ENCODE measurements at places on chromosomes 1 and 21.

DNA sequence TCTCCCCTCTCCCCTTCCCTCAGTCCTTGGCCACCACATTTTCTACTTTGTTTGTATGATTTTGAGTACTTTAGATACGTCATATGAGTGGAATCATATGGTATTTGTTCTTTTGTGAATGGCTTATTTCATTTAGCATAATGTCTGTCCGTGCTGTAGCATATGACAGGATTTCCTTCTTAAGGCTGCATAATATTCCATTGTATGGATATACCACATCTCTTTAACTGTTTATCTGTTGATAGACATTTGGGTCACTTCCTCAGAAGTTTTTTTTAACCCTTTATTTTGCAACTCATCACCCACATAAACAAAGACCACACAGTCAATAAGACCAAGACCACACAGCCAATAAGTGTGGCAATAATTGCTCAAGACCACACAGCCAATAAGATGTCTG lies 24.9 kb downstream of the FAM163A start:
- no peak for DNase-seq

GRCh38 chr1:32020339-32020738 lies 6.7 kb downstream of the KHDRBS1 start:
- DNase-seq = no peak

- DNase-seq = no peak
Observed at GRCh38 chr1:235246022-235246948, 81.7 kb downstream of the ARID4B start.

DNA sequence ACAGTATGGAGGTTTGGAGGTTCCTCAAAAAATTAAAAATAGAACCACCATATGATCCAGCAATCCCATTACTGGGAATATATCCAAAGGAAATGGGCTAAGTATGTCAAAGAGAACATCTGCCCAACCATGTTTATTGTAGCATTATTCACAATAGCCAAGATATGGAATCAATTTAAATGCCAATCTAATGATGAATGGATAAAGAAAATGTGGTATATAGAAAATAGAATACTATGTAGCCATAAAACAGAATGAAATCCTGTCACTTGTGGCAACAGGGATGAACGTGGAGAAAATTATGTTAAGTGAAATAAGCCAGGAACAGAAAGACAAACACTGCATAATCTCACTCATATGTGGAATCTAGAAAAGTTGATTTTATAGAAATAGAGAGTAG lies 201.7 kb upstream of the AJAP1 start:
- no peak for DNase-seq

DNA sequence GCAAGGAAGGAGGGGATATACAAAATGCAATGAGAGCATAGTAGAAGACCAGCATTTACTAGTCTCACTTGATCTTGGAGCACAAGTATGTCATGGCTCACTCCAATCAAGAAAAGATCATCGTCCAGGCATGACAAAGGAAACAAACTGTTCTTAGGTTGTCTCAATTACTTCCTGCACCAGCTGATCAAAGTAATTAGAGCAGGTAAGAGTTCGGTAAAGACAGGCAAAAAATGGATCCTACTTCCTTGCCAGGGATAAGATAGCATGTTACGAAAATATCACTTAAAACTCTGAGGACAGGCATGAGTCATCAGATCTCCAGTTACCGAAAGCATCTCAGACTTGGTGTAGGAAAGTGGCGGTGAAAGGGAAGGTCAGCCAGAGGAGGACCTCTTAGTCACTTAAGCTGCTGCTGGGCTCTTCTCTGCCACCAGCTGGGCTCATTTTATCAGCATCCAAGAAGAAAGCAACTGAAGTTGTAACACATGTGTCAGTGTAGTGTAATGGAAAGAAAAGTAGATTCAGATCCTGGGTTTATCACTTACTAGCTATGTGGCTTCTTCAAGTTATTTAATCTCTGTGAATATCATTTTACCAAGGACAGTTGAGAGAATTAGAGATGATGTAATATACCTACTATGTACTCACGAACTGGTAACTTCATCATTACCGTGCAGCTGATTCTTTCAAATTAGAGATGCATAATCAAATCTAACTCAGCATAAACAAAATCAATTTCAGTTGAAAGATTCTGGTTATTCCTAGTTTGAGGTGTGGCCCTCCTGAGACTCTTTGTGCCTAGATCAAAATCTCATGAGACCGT lies 46.8 kb downstream of the XCL1 start:
- no peak for DNase-seq

GRCh38 chr1:179230251-179230650 lies 774 bp upstream of the ABL2 start:
- DNase-seq = no peak

DNA sequence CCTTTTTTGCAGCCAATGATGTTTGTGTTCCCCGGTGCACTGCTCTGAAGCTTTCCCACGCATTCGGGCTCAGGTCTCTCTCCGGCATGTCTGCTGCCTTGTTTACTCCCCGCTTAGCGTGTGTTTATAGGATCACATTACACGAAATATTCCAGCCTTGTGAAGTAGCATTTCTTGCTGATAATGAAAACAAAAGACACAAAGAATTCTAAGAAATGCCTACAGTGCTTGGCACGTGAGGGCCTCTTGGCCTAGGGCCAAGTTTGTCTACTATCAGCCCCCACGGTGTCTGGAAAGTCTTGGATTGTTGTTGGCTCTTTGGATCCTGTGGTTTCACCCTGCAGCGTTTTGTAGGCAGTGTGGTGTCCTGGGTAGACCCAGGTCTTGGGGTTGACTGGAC lies 11.2 kb upstream of the GSTM4 start:
- DNase-seq = no peak

GRCh38 chr1:25712299-25712970 lies 87.6 kb upstream of the SELENON start:
- DNase-seq = no peak

DNA sequence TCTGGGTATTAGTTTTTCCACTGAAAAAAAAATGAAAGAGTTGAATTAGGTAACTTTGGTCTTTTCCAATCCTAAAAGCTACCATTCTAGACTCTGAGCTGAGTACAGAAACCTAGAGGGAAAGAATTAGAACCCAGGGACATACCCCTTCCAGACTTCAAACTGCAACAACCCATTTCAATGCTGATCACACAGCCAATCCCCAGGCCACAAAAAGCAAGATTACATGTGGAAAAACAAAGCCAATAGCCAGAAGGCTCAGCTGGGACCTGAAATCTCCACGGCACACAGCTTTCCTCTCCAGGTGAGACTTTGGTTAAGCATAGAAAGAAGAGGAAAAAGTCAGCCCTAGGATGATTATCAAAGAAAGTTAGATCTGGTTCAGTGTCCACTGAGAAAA lies 88.8 kb downstream of the JAK1 start:
- DNase-seq = no peak

- DNase-seq = no peak
Observed at GRCh38 chr1:83058327-83058726, 940.6 kb downstream of the TTLL7 start.

- no peak for DNase-seq
Observed at GRCh38 chr1:151653397-151653796, 41.5 kb downstream of the SNX27 start.

GRCh38 chr1:226410958-226411357 lies 3.1 kb upstream of the PARP1 start:
- DNase-seq = no peak

DNA sequence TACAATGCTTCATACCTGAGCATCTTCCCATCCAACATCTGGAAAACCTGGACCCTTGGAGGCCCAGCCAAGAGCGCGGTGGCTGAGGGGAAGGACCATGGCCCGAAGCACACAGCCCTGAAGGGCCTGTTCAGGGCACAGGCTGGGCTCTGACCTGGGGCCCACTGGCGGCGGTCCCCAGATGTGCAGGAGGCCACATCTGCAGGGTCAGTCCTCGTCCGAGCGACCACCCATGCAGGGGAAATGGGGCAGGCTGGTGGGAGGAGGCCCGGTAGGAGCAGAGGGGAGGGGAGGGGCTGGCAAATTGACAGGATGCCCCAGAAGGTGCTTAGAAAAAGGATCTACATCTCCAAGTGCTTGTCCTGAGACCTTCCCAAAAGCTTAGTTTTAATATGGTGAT lies 59.9 kb downstream of the DISP3 start:
- DNase-seq = no peak

DNA sequence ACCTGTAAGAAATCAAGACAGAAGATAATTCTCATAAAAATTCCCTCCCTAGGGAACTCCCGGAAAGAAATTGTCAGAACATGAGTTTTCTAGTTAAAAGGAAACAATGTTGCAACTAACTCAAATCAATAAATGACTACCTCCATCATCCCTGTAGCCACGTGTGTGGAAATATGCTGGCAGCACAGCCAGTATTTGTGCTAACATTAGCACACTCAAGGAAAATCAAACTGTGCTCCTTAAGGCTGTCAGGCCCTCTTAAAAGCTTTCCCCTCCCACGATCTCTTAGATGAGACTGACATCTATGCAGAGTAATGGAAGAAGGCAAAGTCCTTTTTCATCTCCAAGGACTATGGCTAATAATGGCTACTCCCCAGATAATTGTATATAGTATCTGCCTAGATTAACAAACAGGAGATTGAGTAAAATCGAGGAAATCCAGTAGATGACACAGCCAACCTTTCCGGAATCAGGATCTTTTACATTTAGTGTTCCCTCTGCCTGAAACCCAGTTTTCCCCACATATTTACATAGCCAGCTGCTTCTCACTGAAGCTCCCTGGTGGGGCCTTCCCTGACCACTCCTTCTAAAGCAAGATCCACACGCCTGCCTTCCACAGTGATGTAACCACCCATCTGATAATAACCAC lies 50.9 kb upstream of the NR5A2 start:
- no peak for DNase-seq

DNA sequence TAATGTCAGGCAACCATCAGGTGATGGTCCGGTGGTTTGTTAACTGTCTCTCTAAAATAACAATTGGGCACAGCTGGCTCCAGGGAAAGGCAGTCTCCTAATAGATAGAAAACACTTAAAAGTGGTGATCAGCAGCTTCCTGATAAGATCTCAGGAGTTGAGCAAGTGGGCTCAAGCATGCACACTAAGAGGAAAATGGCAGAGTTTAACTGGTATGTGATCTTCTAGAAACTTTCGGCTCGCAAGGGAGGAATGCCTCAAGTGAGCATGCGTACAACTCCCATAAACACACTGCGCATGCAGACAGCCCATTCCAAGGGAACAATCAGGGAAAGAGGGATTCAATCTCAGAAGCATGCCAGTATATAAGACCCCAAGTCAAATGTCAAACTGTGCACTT lies 52.2 kb upstream of the VTCN1 start:
- no peak for DNase-seq

DNA sequence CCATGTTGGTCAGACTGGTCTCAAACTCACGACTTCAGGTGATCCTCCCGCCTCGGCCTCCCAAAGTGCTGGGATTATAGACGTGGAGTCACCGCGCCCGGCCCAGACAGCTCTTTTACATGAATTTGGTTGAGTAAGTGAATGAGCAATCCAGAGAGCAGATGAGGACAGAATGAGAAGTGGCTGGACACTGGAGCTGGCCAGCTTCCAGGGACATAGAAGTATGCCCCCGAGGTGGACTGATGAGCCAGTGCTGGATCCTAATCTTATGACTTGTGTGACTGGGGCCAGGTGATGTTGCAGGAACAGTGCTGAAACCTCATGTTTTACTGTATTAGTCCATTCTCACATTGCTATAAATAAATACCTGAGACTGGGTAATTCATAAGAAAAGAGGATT lies 35.9 kb upstream of the KANK4 start:
- no peak for DNase-seq

DNA sequence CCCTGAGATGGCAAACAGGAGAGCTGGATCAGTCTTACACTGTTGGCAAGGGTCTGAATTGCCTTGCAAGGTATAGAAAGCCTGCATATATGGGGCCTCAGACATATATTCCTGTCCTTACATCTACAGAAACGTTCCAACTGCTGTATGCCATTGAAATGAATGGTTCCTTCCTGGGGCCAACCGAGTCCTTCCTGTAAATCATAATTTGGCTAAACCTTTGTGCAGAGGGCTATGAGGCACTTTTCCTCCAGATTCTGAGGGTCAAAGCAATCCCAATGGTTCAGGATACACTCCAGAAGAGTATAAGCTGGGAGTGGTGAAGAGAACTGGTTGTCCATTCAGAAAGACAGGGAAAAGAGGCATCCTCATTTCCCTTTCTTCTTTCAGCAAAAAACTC lies 190.5 kb downstream of the PTPRC start:
- no peak for DNase-seq

DNA sequence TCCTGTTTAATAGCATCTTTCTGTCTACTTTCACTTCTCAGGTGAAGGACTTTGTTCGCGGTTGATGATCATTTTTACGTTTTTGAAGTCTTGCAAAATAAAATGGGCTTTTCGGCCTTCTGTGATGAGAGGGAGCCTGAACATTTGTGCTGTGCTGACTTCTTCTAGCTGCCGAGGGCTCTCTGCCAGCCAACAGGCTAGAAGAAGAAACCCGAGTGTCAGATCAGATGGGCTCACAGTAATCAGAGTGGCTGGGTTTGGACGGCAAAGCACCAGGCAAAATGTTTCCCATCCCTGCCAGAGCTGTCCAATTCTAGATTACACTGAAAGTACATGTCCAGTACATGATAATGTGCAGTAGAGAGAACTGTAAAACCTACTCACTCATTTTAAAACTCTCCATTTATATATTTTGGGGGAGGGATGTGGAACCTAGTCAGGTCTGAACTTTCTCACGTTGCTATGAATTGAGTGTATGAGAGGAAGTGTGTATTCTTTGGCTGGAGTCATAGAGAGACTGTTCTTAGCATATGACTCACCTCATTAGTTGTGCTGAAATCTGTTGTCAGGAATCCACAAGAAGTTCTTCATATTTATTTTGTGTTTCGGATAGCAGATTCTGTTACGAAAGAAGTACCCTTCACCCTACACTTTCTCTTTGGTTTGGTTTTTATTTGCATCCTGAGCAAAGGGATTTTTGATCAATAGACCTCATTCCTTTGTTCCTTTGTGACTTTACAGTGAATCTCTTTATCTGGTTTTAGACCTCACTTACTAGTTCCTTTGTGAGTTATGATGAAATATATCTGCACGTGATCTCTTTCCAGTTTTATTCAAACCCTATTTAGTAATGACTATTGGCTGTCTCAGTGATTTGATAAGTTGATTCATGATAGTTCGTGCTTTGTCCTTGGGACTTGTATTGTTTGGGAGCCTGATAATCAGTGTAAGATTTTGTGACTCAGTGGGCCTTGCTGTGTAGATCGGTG lies 4.8 kb downstream of the ATP1A1 start:
- DNase-seq = peak; percentile 6

DNA sequence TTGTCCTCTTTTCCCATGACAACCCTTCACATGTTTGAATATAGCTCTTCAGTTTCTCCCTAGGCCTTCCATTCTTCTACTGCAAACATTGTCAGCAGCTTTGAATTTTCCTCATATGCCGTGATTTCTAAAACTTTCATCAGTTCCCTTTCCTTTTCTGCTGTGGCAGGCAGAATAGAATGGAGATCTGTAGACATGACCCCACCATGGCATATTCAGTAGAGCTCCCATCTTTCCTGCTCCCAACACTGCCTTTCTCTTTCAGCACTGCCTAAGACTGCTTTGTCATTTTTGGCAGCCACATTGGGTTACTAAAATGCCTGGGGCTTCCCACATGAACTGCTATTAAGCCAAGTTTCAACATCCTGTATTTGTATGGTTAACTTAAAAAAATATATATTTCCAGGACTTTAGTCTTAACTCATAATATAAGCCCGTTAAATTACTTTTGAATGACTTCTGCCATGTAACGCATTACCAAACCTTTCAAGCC lies 60.9 kb downstream of the TBX19 start:
- DNase-seq = no peak

GRCh38 chr1:21825393-21825792 lies 13.3 kb downstream of the LDLRAD2 start:
- no peak for DNase-seq
